ENCODE measurements at places on chromosomes 13 and 19.

GRCh38 chr13:42102961-42103865, 54.8 kb downstream of the DGKH start:
- peak; percentile 20 for DNase-seq

GRCh38 chr13:33366469-33367062, 81.0 kb upstream of the STARD13 start:
- no peak for DNase-seq

- DNase-seq = no peak
Measured at GRCh38 chr13:26323764-26324163, 69.8 kb downstream of the CDK8 start.

DNA sequence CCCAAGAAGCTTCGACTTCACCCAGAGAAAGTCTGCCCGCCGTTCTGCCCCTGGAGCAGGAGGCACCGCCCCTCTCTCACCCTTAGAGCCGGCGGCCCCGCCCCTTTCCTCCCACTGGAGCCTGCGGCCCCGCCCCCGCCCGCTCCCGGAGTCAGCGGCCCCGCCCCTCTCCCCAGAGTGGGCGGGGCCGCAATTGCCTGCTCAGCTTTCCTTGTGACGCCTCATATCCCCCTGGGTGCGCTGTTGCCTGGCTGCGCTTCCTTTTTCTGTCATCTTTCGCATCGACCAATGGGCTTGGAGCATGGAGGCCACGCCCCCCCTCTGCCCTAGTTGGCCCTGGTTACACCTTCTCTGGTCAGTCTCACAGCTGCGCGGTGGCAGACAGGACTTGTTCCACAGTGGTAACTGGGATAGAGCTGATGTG, 38.2 kb upstream of the ZNF492 start:
- DNase-seq = no peak

GRCh38 chr19:28701491-28701890, 511.5 kb downstream of the UQCRFS1 start:
- peak; percentile 1 for DNase-seq

GRCh38 chr13:43879755-43880181, at the start of gene LACC1:
TSS of gene LACC1 (plus strand) at chr13:43879904. CDS start at chr13:43880986, 1,082 bp downstream.
- no peak for DNase-seq

DNA sequence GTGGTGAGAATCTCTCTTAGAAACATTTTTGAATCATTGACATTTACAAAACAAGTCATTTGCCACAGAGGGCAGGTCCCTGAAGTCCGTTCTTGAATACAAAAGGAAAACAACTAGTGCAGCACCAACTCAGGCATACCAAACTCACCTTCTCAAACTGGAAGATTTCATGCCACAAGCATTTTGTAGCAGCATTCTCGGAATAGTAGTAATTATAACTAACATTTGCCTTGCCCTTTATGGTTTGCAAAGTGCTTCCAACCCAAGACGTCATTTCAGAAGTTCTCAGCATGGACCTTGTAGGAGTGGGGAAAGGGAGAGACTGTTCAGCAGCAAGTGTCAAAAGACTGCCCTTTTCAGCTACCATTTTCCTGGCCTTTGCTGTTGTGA, 344.6 kb downstream of the RFC3 start:
- DNase-seq = peak; percentile 79

DNA sequence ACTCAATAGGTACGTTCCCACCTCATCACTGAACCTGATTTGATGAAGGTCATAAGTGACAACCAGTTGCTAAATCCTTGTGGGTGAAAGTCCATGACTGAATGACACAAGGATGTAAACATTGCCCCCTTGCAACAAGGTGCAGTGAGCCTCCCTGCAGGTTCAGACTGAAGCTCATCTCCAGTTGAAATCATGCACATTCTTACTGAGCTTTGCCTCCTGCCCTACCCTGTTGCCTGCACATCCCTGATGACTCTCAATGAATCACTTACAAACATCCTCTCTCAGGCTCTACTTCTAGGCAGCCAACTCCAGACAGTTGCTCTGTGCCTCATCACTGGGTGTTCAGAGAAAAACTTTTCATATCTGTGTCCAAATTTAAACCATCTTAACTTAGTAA, 42.5 kb upstream of the ARGLU1 start:
- no peak for DNase-seq

DNA sequence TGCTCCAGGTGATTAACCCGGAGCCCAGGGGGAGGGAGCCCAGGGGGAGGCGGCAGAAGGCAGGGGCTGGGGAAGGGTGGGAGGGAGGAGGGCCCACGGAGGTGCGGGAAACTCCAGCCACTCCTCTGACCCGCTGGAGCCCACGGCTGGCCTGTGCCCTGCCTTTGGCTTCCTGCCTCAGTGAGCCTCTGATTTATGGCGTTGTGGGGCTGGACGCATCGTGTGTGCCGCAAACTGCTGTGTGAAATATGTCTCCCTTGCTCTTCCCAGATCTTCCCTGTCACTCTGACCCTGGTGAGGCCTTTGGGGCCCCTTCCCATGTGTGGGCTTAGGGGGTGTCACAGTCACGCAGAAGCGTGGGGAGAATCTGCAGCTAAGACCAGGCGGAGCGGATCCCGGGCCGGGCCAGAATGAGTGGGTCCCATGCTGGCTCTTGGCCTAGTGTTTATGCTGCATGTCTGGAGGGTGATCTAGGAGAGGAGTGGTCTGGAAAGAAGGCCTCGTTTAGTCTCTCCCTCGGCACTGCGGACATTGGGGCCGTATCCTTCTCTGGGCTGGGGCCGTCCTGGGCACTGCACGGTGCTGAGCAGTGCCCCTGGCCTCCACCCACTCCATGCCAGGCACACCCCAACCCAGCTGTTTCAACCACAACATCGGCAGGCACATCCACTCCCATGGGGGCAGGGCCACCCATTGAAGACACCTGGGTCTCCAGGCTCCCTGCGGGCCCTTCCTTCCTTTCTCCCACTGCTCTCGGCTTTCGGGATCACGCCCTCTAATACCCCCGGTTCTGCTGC, 123.0 kb downstream of the KDM4B start:
- no peak for DNase-seq

- DNase-seq = no peak
Measured at GRCh38 chr19:5091018-5091683, 122.2 kb downstream of the KDM4B start.

DNA sequence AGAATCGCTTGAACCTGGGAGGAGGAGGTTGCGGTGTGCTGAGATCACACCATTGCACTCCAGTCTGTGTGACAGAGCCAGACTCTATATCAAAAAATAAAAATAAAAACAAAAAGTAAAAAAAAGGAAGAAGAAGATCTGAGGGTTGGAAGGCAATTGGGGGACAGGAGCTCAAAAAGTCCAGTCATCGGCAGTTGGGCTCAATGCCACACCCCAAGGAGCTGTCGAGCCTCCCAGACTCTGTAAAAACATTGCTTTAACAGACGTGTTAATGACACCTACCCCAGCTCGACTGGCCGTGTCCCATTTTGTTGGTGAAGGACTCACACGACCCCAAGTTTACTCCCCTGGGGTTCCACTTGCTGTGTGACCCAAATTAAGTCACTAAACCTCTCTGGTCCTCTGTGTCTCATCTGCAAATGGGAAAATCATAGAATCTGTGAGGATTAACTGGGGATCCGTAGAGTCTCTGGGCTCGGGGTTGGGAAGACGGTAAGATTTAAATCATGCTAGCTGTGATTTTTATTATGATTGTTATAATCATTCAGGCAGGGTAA, 7.0 kb downstream of the GNA15 start:
- no peak for DNase-seq

GRCh38 chr19:8208119-8208921, 850 bp upstream of the CERS4 start:
- DNase-seq = no peak
